Activated T-cell treated with anti-CD3 and anti-CD28 coated beads for 48 hours (primary cell): ENCODE measurements at places on chromosomes 16 and 17.

DNA sequence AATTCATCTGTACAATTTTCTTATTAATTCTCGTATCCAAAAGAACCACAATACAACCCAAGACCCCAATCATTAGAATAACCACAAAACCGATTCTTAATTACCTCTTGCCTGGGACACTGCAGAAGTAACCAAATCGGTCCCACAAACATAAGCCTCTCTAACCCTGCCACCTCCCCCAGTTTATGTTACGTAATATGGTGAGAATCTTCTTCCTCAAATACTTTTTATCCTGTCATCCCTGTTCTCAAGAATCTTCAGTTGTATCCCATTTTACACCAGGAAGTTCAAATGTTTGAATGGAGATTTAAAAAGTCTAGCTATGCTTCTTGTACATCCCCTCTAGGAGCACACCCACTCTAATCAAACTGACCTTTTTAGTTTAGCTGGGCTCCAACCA, 269.3 kb upstream of the TBX2 start:
- DNase-seq = no peak

GRCh38 chr17:28572259-28573039, 1.1 kb upstream of the PIGS start:
- DNase-seq = no peak

- no peak for DNase-seq
Measured at GRCh38 chr16:84332975-84333684, 35.2 kb upstream of the ATP2C2 start.

DNA sequence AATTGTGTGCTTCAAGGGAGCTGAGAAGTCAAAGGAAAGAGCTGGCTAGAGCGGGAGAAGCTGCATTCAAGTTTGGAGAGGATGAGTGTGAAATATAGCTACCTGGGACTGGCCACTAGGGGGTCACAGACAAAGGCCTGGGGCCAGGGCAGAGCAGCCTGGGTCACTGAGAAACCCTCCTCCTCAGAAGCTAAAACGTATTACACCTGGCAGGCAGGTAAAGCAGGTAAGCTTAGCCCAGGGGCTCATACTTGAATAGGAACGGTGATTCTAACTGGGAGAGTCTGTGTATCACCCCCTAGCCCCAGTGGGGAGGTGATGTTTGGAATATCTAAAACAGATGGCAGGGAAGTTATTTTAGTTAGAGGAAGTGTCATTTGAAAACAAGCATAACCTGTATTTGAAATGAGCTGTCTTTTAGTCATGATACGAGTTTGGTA, 6.8 kb downstream of the KRT37 start:
- no peak for DNase-seq

DNA sequence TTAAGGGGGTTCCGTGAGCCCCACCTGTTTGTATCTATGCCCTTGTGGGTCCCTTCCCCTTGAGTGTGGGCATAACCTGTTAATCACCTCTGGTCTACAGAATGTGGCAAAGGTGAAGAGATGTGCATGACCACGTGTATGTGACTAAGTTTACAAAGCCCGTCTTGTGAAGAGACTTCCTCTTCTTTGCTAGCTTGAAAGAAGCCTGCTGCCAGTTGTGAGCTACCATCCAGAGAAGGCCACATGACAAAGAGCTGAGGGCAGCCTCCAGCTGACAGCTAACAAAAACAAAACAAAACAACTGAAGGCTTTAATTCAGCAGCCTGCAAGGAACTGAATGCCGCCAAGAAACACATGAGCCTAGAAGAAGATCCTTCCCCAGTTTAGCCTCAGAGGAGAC, 112.0 kb downstream of the AXIN2 start:
- DNase-seq = no peak

DNA sequence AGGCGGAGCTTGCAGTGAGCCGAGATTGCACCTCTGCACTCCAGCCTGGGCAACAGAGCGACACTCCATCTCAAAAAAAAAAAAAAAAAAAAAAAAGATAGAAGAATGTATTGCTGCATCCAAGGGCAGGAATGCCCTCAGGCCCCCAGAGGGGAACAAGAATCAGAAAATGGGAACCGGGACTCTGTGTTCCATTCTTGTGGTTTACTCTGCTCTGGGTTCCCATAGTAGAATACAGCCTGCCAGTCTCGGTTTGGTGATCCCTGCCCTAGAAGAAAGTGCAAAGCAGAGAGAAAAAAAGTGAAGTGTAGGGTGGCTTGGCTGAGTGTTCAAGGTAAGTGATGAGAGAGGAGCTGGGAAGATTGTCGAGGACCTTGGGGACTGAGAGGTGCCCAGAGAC, 27.4 kb upstream of the KDM6B start:
- no peak for DNase-seq
